Cortex of kidney (tissue), 1 donor: ENCODE measurements at places on chromosomes 5 and 9.

GRCh38 chr9:112037281-112038016 is 137.6 kb downstream of the SUSD1 start:
- DNase-seq = no peak

DNA sequence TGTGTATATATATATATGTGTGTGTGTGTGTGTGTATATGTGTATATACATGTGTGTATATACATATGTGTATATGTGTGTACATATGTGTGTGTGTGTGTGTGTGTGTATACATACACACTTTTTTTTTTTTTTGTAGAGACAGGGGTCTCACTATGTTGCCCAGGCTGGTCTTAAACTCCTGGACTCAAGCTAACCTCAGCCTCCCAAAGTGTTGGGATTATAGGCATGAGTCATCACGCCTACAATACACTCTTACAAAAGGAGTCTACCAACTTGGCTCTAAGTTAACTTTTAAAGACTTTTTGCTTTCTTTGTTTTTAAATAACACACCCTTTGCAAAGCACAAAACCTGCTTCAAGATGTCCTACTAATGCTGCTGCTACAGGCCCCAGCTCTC is 2.1 kb downstream of the C9orf78 start:
- no peak for DNase-seq

DNA sequence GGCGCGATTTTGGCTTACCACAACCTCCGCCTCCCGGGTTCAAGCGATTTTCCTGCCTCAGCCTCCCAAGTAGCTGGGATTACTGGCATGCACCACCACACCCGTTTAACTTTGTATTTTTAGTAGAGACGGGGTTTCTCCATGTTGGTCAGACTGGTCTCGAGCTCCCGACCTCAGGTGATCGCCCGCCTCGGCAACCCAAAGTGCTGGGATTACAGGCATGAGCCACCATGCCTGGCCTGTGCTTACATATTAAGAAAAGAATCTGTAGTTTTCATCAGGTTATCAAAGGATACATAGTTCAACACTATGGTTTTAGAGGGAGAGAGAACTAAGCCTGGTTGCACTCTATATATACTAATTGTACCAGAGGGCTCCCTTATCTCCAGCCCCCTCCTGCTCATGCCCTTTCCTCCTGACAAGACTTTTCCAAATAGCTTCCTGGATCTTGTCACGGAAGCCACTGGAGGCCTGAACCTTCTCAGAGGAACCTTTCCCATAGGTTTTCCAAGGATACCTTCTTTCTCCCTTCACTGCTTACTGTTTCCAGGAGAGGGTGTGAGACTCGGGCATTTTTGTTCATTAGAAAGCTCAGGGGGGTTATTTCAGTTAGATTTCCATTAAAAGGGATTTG is 53.1 kb downstream of the SLC44A1 start:
- no peak for DNase-seq

DNA sequence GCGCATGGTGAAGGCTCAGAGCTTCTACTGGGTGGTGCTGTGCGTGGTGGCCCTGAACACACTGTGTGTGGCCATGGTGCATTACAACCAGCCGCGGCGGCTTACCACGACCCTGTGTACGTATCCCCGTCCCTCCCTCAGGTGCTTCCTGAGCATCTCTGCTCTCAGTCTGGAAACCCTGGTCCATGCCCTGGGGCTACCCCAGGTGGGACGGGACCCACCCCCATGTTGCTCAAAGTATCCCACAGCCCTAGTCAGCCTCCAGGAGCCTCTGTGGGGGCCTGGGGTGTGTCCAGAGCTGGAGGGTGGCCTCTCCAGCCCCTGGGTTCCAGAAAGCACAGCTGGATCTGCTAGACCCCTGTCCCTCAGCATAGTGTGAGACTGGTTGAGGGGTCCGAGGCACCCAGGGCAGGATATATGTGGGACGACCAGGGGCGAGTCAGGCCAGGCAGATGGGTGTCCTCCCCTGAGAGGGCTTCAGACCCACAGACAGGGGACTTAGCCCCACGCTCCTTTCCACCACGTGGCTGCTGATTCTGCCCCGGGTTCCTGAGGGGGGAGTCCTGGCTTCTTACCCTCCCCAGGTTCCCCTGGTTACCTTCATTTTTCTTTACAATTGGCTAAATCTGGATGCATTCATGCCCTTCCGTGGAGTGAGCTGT is 94.0 kb downstream of the CACNA1B start:
- DNase-seq = no peak

DNA sequence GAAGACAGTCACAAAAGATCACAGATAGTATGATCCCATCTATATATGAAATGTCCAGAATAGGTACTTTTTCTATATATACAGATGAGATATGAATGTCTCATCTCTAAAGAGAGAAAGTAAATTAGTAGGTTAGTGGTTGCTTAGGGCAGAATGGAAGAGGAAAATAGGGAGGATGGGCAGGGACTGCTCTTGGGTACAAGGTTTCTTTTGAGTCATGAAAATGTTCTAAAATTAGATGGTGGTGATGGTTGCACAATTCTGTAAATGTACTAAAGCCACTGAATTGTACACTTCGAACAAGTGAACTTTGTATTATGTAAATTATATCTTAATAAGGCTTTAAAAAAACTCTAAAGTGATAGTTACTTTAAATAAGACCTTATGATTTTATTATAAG is 59.6 kb upstream of the GRAMD2B start:
- DNase-seq = no peak

GRCh38 chr5:82221020-82221419 is 57.1 kb downstream of the RPS23 start:
- DNase-seq = no peak

- no peak for DNase-seq
These were observed 41.0 kb downstream of the NEK6 start for GRCh38 chr9:124298646-124299235.

DNA sequence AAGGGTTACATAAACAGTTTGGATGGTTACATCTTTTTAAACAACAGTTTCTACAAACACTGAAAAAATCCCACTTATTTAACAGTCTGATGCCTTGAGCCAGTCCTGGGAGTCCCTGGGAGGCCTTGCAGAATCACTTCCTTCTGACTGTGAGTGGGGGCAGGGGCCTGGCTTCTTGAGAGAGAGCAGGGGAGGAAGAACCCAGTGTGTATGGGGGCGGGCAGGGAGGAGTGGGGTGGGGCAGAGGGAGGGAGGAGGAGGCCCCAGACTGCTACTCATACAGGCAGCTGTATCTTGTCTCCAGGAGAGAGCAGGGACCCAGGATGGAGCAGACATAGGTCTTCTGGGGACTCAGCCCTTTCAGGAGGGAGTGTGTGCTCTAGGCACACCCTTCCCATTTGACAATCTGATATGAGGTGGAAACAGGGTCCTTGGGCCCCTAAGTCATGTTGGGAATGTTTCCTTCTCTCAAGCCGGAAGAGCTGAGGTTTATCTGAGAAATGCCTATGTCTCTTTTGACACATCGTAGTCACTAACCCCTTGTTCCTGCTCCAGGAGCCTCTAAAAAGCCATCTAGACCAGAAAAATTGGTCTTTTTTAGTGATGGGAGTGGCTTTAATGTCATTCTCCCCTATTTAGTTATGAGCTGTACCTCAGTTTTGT is 52.8 kb downstream of the IRF1 start:
- DNase-seq = no peak

- DNase-seq = no peak
These were observed 65.9 kb downstream of the SHOC1 start for GRCh38 chr9:111728617-111729366.

DNA sequence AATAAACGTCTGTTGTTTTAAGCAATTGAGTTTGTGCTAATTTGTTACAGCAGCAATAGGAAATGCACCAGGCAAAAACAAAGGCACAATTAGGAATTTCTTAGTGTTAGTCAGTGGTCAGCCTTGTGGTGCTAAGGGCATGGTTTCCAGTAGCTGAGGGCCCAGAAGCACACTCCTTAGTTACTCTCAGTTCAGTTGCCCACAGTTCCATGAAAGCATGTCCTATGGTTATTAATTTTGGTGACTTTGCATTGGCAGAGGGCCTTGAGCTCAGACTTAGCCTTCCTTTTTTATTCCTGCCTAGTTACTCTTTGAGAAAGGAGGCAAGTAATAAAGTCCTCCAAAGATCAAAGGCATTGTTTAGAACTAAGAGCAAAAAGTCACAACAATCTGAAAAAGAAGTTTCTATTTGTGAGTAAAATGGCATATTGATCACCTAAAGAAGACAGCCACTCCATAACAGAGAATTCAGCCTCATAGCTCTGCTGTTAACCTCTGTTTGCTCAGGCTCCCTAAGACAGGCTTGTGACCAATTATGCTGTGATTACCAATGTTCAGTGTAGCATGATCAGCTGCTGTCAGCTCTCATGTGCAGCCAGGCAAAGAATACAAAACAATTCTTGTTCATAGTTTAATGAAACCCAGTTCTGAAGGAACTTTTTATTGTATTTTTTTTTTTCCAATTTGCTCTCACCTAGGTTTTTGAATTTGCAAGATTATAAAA is 57.0 kb upstream of the MROH2B start:
- DNase-seq = no peak

DNA sequence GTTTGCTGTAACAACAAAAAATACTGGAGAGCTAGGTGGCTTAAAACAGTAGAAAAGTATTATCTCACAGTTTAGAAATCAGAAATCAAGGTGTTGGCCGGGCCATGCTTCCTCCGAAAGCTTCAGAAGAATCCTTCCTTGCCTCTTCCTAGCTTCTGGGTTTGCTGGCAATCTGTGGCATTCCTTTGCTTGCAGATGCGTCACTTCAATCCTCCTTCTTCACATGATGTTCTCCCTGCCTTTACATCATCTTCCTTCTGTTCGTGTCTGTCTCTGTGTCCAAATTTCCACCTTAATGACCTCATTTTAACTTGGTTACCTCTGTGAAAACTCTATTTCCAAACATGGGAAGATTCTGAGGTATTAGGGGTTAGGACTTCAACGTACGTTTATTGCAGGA is 90.4 kb upstream of the CHD1 start:
- DNase-seq = no peak
